ENCODE measurements at places on chromosomes 11 and 22.
A peak's percentile ranks its signal among the peaks of the same experiment; 100 is the strongest.

DNA sequence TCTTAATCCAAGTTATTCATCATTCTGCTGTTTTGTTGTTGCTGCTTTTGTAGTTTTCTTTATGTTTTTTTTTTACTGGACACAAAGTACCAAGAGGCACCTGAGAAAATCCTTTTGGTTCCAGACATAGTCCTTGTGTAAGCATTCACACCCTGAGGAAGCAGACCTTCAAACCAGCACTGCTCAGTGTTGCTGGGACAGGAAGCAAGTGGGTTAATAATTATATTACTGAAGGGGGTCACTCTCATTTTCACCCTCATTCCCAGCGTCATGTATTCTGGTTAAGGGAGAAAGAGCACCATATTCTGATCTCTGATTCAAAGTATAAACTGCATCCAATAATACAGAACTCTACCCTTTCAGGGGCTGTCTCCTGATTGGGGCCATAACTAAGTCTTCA, 5.9 kb upstream of the ALKBH3 start:
- no peak for DNase-seq

- DNase-seq, result no peak
Measured at GRCh38 chr11:114970927-114971645, 292.8 kb downstream of the NXPE2 start.

GRCh38 chr11:106159836-106160235, 82.4 kb downstream of the AASDHPPT start:
- peak; percentile 16 for DNase-seq

DNA sequence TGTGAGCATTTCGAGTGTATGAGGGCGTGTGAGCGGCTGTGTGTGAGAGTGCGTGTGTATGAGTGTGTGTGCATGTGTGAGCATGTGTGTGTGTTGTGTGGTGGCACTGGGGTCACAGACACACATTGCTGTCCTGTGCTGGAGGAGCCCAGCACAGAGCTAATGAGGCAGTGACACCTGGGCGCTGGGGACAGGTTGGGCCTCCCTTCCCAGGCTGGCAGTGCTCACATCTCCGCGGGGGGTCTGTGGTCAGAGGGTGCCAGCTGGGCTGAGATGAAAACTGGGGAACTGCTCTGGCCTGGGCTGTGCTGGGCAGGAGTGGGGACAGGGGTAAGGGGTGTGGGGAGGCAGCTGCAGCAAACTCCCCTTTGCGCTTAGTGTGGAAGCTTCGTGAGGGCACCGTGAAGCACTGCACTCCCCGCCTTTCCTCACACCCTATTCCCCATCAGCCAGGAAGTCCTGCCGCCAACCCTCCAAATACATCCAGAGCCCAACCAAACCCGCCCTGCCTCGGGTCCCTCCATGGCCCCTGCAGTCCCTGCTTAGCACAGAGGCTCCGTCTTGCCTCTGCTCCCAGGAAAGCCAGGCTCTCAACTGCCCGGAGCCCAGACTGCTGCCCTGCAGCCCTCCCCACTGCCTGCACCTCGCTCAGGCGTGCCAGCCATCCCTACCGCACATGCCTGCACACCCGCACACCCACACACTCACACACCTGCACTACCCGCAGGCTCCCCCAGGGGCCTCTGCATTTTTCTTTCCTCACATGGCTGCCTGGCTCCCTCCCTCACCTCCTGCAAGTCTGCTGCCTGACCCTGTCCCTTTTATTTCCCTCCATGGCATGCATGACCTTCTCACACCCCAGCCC, 62.0 kb upstream of the THY1 start:
- DNase-seq, result no peak

GRCh38 chr11:8961401-8961800, 2.8 kb downstream of the TMEM9B start:
- no peak for DNase-seq

DNA sequence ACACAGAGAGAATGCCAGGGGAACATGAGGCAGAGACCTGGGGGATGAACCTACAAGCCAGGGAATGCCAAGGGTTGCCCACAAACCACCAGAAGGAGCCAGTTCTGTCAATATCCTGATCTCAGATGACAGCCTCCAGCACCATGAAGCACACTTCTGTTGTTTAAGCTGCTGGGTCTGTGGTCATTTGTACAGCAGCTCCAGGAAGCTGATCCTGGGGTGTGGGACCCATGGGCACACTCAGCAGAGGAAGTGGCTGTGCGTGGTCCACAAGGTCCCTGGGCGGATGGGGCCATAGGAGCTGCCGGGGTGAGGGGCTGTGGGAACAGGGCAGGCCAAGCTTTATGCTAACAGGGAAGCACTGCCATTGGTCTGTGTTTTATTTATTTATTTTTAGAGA, 12.1 kb downstream of the PPM1F start:
- no peak for DNase-seq

GRCh38 chr11:12362857-12363256, 14.5 kb upstream of the PARVA start:
- DNase-seq, result no peak

DNA sequence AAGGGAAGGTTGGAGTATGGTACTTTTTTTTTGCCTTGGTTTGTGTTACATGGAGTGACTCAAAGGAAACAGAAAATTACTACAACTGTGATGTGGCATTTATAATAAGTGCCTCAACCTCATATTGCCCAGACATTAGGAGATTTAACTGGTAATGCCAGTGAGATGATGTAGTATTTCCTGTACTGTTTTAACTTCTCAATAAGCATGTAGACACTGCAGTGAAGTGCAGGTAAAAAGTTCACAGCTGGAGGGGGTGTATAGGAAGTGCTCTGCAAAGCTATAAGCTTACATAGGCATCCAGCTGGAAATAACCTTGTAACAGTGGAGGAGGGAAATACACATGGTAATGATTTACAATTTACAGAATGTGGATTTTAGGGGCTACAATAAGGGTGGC, 138.2 kb upstream of the MTMR2 start:
- no peak for DNase-seq

DNA sequence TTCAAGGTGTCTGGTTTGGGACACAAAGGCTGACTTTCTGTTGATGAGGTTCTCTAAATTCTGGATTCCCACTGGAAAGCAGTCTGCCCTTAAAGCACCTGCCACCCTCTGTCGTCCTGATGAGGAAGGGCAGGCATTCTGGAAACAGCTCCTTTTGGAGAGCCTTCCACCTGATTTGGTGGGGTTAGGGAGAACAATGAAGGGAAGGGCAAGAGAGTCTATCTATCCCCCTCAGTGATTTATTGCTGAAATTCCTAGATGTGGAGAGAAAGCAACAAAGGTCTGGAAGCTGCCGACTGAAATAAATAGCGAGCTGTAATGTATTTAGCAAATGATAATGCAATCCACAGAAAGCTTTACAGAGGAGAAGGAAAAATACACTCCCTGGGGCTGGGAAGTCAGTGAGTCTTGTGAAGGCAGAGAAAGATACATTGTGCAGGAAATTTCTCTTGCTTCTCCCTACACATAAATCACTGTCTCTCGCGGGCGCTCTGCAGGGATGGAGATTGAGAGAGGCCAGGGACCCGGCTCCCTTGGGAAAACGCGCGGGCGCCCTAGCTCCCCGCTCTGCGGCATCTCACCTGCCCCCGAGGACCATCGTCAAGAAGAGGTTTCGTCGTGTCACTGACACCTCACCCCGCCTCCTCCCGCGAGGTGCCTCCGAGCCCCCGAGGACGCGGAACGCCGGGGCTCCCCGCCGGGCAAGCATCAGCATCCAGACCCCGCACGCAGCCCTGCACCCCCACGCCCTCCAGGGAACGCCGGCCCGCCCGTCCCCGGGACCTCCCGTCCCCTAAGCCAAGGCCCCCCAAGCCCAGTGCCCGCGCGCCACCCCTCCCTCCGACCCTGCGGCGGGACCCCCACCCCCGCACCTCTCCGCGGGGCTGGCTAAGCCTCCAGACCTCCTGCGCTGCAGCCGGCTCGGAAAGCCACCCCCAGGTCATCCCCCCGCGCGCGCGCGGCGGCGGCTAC, 673 bp downstream of the CDON start:
- no peak for DNase-seq

DNA sequence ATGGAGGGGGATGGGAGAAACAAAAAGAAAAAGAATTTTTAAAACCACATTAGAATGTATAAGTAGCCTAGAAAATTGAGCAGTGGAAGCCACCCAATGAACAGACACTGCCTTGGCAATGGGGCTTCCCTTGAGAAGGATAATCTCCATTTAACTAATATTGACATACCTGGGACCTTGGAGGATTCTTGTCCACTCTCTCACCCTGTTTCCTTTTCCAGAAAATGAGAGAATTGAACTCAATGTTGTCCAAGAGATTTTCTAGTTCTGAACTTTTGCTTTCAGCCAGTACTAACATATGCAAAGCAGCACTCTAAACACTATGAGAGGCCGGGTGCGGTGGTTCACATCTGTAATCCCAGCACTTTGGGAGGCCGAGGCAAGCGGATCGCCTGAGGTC, 524 bp downstream of the MS4A8 start:
- no peak for DNase-seq

GRCh38 chr22:30705710-30706651, 11.3 kb downstream of the OSBP2 start:
- DNase-seq, result peak; percentile 95

GRCh38 chr11:116724813-116725212, 48.0 kb downstream of the BUD13 start:
- no peak for DNase-seq

DNA sequence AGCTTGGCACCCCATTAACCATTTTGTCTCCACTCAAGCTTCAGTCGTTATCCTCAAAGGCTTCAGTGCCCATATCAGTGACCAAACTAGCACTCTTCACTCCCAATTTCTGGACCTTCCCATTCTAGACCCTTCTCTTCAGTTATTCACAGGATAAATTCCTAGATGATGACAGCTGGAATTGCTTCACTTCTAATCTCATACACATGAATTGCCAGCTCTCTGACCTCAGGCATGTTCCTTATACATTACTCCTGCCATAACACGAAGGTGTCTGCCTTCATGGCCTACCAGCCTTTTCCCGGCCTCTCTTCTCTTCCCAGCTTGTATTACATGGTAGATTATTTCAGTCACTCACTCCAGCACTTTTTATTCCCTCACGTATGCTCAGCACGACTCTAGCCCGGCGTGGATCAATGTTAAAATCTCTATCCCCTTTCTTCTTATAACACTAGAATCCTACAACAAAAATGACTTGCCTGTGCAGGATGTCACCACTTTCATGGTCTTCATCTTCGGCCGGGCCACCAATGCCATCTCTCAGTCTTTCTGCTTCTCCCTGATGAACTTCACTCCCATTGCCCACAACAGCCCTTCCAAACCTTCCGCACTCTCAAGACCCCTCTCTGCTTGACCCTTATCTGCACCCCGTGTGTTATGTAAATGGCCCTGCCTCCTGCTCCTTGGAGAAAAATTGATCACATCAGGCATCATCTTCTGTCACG, 36.9 kb downstream of the EIF3F start:
- DNase-seq, result no peak

DNA sequence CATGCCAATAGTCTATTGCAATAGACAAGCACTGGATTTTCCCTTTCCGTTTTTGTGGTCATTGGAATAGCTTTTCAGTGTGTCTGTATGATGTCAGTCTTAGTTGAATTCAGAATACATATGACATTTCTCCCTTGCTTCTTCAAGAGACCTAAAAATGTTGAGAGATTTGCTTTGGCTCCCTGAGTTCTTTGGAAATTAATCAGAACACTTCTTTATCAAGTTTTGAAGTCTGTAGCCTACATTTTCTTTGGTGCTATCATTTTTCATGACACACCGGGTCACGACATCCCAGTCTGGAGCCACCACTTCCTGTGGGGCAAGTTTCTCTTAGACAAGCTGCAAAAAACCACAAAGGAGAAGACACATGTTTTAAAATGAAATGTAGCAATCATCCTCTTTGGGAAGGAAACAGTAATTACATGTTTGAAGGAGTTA, 847.1 kb downstream of the OPCML start:
- peak; percentile 32 for DNase-seq

DNA sequence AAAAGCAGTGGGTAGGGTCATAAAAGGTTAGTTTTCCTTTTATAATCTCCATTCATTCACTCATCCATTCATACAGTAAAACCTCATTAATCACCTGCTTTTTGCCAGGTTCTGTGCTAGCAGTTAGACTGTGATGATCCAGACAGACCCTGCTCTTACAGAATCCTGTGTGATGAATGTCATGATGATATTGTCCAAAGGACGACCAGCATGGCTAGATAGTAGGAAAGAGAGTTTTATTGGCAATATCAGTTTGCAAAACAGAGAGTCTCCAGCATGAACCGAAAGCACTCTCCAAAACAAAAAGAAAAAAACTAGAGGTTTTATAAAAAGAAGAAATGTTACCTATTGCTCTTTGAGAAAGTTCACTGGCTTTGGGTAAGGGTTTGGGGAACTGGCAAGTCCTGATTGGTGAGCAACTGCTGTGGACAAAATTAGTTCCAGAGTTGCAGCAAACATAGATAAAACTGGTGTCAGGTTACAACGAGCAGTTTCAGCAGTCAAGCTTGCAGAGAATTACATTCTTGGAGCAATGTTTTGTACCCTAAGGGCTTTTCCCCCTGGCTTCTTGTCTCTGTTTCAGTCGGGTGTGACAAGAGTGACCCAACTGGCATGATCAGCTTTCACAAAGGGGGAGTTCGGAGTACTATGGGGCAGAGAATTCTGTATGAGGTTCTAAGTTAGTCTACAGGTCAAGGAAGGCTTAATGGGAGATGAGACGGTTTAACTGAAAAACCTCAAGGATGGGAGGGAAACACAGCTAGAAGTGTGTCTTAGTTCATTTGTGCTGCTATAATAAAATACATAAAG, 58.3 kb downstream of the HSD17B12 start:
- DNase-seq, result peak; percentile 78

DNA sequence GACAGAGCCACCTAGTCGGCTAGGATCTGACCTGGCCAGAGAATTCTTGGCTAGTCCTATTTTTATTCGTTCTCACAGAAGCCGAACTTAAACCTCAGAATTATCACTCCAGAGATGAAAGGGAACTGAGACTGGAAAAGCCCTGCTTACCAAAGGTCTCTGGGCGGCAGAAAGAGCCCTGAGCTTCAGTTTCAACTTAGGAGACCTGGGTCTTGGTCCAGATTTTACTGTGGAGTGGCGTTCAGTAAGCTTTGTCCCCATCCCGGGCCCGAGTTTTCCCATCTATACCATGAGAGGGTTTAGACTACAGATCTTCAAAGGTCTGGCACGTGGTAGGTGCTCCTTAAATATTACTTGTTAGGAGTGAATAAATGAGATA, 516 bp downstream of the NEU3 start:
- no peak for DNase-seq

GRCh38 chr11:95923728-95924413, at the start of gene MTMR2:
Gene MTMR2 (minus strand): TSS chr11:95924107. CDS start chr11:95923954, 153 bp downstream.
- DNase-seq, result no peak

DNA sequence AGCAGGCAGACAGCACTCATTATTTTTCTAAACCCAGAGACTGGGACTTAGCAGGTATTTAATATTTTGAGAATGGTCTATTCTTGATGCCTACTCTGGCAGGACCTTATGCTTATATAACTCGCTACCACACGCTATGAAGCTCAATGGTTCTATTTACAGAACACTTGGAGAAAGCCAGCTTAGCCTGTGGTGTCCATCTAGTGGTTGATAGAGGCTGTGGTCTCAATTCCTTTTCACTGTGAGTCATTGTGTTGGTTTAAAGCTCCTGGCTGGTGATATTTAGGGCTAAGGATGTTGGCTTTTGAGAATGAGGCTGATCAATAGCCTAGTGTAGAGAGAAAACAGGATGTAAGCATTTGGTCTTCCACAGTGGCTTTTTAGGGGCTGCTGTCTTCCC, 206.4 kb downstream of the DBX1 start:
- peak; percentile 79 for DNase-seq

- no peak for DNase-seq
Measured at GRCh38 chr22:19877626-19878339, 23.1 kb upstream of the GNB1L start.
